ENCODE measurements at places on chromosomes 16 and 17.

- no peak for DNase-seq
Observed at GRCh38 chr17:329784-330420, 22.7 kb downstream of the RPH3AL start.

GRCh38 chr17:68572138-68572842, 28.9 kb downstream of the FAM20A start:
- DNase-seq, result no peak

DNA sequence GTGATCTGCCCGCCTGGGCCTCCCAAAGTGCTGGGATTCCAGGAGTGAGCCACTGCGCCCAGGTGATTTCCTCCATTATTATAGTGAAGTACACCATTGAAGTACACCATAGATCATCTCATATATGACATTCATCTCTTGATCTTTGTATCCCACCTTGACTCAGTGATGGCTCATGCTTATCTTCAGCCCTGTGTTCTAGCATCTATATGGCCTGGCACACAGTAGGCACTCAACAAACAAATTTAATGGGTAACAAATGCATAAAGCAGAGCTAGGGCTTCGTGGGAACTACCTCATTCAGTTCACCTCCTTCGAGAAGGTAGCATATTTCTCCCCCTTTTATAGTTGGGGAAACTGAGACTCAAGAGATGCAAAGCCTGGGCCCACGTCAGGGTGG, 952 bp downstream of the ENKD1 start:
- DNase-seq, result no peak

- no peak for DNase-seq
Observed at GRCh38 chr16:65524997-65525396, 403.1 kb upstream of the CDH11 start.

- DNase-seq, result no peak
Observed at GRCh38 chr16:56711862-56712261, 18.1 kb upstream of the NUP93 start.

- DNase-seq, result no peak
Observed at GRCh38 chr16:23227529-23227928, 45.0 kb downstream of the SCNN1G start.

DNA sequence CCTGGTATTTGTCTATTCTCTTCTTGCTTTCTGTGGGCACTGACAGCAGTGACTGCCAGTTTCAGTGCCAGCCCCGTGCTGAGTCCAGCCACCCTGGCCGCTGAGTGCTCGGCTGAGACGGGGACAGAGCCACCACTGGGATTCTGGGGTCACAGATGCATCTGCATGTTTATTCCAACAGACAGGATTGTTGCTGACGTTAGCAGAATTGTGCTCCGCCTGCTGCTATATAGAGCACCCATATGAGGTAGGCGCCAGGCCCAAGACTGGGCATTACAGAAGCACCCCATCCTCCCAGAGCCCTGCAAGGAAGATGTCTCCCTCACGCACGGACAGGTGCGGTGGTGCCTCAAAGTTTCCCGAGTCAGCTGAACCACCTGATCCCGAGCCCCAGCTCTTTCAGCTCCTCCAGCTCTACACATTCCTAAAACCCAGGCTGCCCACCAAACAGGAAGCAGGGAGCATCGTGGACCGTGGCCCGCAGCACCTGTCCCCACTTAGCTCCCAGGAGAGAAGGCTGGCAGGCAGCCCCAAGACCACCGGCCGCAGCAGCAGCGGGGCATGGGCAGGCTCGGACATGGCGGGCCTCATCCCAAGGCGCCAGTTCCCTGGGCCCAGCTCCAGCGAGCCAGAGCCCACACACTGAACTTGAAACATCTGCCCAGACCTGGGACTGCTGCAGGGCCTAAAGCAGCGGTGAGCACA, 44.9 kb upstream of the RASD1 start:
- no peak for DNase-seq

- no peak for DNase-seq
Observed at GRCh38 chr17:19553036-19553435, 19.4 kb downstream of the SLC47A1 start.

DNA sequence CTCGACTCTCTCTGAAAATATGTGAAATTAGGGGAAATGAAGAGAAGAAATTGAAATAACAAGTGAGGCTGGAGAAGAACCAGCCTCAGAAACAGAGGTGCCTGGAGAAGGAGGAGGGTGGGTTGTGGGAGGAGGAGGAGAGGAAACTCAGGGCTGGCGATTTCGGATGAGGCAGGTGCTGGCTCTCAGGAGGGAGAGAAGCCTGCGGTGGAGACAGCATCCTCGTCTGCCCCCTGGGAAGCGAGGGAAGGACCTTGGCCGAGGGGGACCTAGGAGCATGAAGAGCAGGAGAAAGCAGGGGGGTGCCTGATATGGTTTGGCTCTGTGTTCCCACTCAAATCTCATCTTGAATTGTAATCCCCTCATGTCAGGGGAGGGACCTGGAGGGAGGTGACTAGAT, 264.7 kb upstream of the TNRC6C start:
- DNase-seq, result no peak

- no peak for DNase-seq
Observed at GRCh38 chr17:72053036-72053435, 67.8 kb upstream of the SOX9 start.

- DNase-seq, result no peak
Observed at GRCh38 chr17:73003487-73003886, 89.0 kb downstream of the SLC39A11 start.

DNA sequence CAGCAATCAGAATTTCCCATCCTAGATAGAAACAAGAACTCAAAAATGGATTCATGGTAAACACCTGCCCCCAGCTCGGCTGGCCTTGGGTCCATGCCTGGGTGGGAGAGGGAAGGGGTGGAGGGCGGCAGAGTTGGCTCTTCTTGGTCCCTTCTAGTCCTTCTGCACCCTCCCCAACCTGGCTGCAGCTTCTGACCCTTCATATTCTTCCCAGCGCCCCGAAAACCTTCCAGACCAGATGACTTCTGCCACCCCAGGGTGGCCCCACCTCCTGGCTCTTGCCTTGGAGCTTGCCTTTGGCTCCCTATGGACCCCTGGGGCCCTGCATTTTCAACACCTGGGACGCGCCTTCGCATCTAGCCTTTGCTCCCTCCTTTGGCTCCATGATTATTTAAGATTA, 5.4 kb upstream of the GJD3 start:
- DNase-seq, result no peak

- no peak for DNase-seq
Observed at GRCh38 chr16:47004652-47005051, 31.2 kb upstream of the DNAJA2 start.

- DNase-seq, result peak; percentile 44
Observed at GRCh38 chr17:58083491-58084316, 485 bp downstream of the DYNLL2 start.

DNA sequence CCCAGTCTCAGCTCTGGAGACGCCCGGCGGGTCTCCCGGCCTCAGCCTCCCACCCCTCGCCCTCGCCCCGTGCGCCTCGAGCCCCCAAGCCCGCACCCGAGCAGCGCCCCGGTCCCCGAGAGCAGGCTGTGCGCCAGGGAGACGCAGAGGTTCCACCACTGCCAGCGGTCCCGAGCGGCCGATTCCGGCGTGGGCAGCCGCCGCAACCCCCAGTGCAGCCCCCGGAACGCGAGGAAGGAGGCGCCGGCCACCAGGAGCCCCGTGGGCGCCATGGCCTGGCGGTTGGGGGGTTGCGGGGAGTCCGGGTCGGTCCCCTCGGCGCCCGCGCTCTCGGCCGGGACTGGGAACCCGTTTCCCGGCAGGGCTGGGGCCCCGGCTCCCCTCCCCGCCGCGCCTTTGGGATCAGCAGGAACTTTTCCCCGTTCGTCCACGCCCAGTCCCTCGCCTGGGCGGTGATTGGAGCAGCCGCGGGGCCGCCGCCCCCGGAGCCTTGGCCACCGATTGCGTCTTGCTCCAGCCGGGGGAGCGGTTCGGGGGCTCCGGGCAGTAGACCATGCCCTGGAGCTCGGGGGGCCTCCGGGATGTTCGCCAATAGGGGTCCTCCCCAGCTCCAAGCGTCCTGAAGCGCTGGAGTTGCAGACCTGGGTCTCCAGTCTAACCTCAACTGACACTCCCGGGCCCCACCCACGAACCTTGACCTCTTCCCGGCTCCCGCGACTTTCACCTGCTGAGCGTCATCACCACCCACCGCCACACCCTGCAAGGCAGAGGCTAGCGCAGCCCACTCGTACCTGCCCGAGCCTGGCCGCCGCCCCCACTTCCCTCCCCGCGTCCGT, at the start of gene TLCD2:
Gene TLCD2 (minus strand): TSS at position 407 of the 836 bp plus-strand sequence. CDS start 135 bp downstream, at position 272.
- no peak for DNase-seq

GRCh38 chr16:681746-682427, 1.7 kb downstream of the STUB1 start:
- no peak for DNase-seq

- no peak for DNase-seq
Observed at GRCh38 chr16:6884002-6884401, 448.6 kb upstream of the RBFOX1 start.

GRCh38 chr16:66222756-66223155, 143.7 kb upstream of the CDH5 start:
- DNase-seq, result no peak

- DNase-seq, result no peak
Observed at GRCh38 chr17:75428543-75429469, 23.3 kb upstream of the GRB2 start.

DNA sequence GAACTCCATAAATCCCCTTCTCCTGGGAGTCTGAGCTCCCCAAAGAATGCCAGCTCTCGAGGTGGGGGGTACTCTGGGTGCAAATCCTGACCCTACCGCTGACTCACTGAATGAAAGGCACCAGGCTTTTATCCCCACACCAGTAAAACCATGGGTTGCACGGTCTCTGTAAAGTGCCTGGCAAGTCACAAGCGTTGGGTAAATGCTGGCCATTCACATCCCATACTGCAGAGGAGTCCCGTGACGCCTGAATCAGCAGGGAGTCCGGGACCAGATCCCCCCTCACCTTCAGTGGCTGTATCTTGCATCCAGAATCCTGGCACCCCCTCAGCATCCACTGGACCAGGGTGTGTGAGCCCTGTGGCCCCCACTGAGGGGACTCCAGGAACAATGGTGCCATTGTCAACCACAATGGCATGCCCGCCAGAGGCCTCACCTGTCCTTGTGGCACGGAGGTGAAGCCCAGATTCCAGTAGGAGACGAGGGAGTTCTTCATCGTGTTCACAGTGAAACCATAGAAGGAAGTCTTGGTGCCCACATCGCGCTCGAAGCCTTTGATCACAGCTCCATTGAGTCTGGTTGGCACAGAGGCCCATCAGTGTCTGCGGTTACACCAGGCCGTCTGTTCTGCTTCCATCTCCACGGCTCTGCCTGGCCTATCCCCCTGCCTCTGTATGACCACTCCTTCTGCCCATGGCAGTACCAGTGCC, 13.3 kb downstream of the ST6GALNAC2 start:
- no peak for DNase-seq

GRCh38 chr16:81708266-81709015, 70.7 kb upstream of the PLCG2 start:
- no peak for DNase-seq

- DNase-seq, result no peak
Observed at GRCh38 chr17:12918142-12918541, 99.7 kb downstream of the ELAC2 start.

GRCh38 chr17:35775583-35775982, 14.9 kb downstream of the C17orf50 start:
- DNase-seq, result no peak

DNA sequence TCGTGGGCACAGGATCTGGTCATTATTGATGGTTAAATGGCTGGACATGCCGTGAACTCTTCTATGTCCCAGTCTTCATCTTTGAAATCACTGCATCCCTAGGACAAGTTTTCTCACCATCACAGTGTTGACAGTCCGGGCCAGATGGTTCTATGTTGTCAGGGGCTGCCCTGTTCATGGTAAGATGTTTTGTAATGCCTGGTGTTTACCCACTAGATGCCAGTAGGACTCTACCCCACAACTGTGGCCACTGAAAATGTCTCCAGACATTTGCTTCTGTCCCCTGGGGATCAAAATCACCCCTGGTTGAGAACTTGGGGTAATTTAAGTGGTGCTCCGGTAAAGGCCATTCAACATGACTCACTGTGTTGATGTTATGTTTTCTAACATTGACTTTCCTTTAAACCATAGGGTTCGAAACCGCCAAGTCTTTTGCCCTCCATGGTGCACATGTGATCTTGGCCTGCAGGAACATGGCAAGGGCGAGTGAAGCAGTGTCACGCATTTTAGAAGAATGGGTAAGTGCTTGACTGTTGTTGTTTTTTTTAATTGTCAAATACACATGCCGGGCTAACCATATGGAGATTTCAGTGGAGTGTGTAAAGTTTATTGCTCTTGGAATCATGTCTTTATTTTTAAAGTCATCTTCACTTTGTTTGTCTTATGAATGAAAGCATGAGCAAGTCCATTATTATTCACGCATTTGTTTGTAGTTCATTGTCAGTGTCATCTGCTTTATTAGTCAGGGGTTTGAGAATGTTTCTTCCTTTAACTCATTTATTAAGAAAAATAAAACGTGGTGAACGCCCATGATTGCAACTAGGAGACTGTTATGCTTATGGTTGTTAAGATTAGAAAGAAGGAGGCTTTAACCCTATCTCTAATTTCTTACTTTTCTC, 64.6 kb downstream of the WWOX start:
- no peak for DNase-seq

GRCh38 chr17:35531160-35531559, 6.3 kb downstream of the SLFN12L start:
- DNase-seq, result no peak

DNA sequence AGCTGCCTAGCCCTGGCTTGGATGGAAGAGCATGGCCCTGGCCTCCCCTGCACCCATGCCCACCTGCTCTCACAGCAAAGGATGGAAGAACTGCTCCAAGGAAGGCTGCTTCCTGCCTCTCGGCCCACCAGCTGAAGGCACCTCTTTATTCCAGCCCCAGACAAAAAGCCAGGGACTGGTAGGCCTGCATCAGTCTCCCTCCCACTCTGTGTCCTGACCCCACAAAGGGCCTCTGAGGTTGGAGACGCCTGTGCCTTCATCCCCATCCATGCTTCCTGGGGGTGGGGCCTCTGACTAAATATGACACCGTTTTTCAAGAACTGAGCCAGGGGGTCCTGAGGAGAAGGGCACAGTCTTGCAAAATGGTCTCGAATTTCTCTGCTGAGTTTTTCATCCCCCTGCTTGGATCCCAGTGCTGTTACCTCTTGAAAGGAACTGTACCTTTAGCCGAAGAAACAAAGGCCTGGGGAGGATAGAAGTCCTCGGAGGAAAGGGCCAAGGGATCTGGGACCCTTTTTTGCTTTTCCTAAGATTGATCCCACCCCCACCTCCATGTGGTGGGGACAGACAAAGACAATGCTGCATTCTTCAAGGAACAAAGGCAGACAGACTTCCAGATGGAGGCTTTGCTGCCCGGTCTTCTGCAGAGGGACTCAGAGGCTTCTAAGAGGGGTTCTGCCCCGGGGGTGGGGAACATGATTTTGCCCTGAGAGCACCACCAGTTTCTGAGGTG, 5.2 kb downstream of the C17orf50 start:
- no peak for DNase-seq

DNA sequence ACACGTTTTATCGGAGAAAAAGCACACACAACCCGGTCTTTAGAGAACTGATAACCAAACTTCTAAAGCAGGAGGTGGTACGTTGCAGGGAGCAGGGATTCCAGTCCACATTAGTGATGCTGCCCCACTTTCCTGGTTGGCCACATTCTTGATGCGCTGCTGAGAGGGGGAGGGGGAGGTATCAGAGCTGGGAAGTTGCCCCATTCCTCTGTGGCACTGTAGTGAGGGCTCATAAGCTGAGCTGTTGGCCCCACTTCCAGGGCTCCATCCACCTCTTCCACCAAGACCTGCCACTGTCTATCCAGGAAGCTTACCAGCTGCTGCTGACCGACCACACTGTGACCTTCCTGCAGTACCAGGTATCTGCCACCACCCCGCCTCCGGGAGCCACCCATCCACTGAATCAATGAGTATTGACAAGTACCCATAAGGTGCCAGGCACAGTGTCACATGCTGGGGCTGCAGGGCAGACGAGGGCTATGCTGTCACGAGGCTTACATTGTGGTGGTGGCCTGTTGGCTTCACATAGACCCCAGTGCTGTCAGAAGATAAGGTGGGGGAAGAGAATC, 1.1 kb downstream of the TSEN54 start:
- DNase-seq, result no peak

Data from effector CD8-positive, alpha-beta T cell (primary cell).